Kidney capillary endothelial cell (primary cell): ENCODE measurements at places on chromosomes 11 and 22.
A peak's percentile ranks its signal among the peaks of the same experiment; 100 is the strongest.

GRCh38 chr11:70477609-70478008 lies 79.3 kb downstream of the CTTN start:
- no peak for DNase-seq

- no peak for DNase-seq
Measured at GRCh38 chr11:62401811-62402210, 17.0 kb upstream of the SCGB1A1 start.

GRCh38 chr11:42674436-42674835 lies 637.4 kb upstream of the API5 start:
- no peak for DNase-seq

DNA sequence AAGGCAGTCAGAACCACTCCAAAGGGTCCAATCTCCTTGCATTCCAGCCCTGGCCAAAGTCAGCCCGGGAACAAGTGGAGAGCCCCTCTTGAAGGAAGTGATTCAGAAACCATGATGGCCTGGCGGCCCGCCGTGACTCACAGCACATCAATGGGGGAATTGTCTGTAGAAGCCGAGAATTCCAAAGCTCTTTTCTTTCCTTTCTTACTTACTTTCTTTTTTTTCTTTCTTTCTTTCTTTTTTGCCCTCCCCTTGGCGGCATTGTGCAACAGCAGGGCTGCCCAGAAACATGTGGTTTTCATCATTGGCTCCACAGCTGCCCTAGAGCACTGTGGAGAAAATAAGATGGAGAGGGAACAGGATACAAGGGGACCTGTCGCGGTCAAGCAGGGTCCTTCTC lies 140.2 kb upstream of the TIMP3 start:
- peak; percentile 78 for DNase-seq

DNA sequence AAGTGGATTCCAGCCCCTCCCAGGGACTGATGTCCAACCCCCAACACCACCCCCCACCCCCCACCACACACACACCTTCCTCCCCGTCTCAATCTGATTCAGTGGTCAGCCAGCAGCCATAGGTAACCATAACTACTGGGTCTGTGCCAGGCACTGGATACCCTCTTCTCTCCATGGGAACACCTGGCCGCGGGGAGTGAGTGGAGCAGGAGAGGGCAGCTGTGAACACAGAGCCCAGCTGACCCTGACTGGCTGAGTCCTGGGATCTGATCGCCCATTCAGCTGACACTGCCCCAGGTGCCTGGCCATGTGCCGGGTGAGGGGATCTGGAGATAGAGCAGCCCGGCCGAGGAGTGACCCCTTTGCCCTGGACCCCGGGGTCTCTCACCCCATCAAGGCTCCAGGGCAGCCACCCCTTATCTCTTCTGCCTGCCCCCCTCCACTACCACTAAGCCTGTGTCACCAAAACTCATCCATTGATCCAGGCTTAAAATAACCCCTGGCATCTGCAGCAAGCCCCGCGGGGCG lies 2.6 kb upstream of the SHISA8 start:
- DNase-seq, result no peak

DNA sequence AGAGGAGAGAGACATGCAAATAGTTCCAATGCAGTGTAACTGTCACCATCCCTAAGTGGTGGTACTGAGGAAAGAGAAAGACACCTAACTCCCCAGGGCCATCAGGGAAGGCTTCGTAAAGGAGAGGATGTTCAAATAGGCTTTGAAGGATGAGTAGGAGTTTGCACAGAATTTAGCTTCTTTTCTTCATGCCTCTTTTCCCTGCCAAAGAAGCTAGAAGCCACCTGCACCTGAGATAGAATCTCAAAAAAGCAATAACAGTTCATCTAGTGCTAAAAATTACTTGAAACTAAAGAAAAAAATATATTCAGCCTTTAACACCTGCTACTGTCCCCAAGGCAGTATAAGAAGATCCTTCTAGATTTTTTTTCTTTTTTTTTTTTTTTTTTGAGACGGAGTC lies 16.7 kb upstream of the XBP1 start:
- DNase-seq, result no peak

- DNase-seq, result no peak
Measured at GRCh38 chr11:107789767-107790166, 68.8 kb downstream of the SLC35F2 start.

DNA sequence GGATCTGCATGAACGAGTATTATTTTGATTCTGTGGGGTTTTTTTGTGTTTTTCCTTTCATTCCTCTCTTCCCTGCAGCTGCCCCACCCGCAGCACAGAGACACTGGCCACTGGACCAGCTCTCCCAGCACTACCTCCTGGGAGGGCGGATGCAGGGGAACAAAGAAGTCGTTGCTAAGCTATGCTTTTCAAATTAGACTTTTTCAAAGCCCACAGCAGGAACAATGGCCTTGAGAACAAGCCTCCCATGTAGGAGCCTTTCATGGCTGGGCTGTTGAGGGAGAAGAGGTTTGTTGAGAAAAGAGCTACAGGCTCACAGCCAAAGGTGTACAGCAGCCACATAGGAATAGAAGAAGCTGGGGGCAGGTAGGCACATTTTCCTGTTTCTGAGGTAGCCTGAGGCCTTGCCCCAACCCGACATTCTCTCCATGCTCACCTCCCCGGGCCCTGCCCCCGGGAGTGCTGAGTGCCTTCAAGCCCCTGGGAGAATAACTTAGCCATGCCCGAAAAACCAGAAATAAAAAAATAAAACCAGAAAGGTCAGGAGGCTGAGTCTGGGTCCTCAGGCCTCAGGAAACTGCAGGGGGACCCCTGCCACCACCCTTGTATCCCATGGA lies 20.5 kb upstream of the SYT12 start:
- DNase-seq, result no peak

DNA sequence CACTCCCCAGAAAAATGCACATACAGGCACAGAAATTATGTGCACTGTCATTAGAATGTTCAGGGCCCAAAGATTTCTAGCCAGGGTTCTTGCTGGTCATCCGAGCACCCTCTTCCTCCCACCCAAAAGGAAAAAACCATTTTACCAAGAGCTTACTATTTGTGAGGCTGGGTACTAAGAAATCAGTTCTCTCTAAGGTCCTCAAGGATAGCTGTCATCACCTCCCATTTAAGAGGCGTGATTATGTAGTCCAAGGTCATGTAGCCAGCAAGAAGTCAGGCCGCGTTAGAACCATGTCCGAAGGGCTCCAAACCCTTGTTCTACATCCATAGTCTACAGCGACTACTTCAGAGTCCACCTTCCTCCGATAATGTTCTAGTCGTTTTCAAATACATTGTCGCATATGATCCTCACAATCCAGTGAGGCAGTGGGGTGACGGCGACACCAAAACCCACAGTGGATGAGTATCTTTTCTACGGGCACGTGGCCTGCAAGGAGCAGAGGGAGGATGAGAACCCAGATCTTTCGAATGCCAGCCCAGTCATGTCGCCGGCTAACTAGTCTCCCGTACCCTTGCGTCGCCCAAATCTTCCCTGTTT lies 634 bp downstream of the TIMM8B start:
- DNase-seq, result peak; percentile 35

DNA sequence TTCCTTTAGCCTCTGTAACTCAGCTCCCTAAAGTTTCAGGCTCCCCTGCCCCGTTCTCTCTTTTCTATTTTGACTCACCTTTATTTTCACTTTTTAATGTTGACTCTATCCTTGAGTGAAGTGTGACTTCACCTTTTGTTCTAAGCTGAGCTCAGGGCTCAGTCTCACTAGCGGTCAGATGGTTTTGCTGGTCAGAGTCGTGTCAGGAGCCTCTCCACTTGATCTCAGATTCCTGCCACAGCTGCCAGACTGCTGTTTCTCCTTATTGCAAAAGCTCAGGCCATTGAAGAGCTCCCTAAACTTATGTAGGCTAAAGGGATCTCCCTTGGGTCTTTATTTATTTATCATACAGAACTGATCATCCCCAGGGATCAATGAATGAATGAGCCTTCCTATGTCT lies 13.7 kb upstream of the POU2AF2 start:
- no peak for DNase-seq

DNA sequence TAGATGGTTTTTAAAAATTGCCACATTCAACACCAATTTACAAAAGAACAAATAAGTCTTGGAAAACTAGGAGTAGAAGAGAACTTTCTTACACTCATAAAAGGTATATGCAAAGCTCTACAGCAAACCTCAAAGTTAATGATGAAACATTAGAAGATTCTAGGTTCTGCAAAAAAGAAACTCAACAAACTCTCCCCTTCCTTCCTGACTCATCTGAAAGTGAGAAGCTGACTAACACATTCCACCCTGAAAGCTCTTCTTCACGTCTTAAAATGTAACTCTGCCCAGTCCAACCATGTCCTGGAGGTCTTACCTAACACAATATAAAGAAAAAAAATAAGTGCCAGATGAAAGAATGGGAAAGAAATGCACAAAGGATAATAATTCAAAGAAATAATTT lies 218.9 kb upstream of the ISX start:
- no peak for DNase-seq

- DNase-seq, result no peak
Measured at GRCh38 chr11:122727101-122727929, 71.8 kb downstream of the UBASH3B start.

GRCh38 chr11:127075758-127076157 lies 75.2 kb upstream of the KIRREL3 start:
- no peak for DNase-seq

DNA sequence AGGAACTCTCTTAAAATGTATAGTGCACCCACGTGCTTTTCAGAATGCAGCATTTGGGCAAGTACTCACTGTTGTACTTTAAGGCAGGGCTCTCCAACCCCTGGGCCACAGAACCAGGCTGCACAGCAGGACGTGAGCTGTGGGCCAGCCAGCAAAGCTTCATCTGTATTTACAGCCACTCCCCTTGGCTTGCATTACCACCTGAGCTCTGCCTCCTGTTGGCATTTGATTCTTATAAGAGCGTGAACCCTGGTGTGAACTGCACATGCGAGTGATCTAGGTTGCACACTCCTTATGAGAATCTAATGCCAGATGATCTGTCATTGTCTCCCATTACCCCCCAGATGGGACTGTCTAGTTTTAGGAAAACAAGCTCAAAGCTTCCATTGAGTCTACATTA lies 3.0 kb downstream of the C11orf58 start:
- DNase-seq, result no peak

- DNase-seq, result no peak
Measured at GRCh38 chr11:1167256-1167655, 9.5 kb downstream of the MUC5AC start.

DNA sequence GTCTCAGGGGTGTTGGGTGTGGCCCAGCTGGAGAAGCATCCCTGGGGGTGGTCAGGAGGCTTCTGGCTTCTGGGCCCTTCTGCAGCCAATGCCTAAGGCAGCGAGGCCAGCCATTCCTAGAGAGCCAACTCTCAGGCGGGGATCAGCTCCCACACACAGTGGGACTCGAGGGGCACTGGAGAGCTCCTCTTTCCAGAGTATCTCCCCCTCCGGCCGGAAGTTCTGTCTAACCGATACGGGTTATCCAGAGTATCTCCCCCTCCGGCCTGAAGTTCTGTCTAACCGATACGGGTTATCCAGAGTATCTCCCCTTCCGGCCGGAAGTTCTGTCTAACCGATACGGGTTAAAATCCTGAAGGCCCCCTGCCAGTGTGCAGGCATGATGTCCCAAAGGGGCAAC lies 71.2 kb upstream of the B3GAT1 start:
- DNase-seq, result no peak

- DNase-seq, result peak; percentile 28
Measured at GRCh38 chr11:75100314-75100713, 3.6 kb upstream of the OR2AT4 start.

DNA sequence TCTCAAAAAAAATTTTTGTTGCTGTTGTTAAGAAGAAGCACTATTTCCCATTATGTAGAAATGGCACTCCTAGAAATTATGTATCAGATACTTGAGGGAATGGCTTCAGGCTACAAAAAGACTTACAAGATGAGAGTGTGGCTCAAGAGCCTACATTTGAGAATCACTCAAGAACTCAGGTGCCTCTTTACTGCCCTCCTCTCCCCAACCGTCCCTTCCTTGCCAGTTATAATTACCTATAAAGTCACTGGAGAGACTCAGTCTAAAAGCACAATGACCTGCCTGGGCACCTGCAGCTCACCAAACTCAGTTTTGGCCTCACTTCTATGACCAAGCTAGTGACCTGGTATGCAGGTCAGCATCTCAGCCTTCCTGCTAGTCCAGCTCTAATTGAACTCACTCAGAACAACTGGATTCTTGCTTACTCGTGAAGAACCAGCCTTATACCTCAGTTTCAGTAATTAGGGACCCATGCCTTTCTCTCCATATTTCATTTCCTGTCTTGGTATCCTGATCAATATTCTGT lies 41.9 kb upstream of the PPP2R1B start:
- no peak for DNase-seq

- no peak for DNase-seq
Measured at GRCh38 chr11:134537941-134538340, 125.9 kb upstream of the B3GAT1 start.

GRCh38 chr22:26442086-26442756 lies 13.2 kb downstream of the ASPHD2 start:
- DNase-seq, result no peak
